ENCODE measurements at places on chromosomes 5 and 9.

DNA sequence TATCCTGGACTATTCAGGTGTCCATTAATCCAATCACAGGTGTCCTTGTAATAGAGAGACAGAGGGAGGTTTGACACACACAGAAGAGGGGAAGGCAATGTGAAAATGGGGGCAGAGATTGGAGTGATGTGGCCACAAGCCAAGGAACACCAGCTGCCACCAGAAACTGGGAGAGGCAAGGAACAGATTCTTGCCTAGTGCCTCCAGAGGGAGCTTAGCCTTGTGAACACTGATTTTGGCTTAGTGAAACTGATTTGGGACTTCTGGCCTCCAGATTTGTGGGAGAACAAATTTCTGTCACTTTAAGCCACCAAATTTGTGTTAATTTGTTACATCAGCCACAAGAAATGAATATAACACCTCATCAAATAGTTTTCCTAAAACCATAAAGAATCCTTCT lies 416.2 kb downstream of the ENC1 start:
- DNase-seq = no peak

- DNase-seq = no peak
Observed at GRCh38 chr5:59317023-59317773, 576.3 kb downstream of the PDE4D start.

GRCh38 chr5:143241892-143242291 lies 161.6 kb downstream of the NR3C1 start:
- no peak for DNase-seq

GRCh38 chr9:8457055-8457454 lies 657.5 kb upstream of the DMAC1 start:
- DNase-seq = no peak

DNA sequence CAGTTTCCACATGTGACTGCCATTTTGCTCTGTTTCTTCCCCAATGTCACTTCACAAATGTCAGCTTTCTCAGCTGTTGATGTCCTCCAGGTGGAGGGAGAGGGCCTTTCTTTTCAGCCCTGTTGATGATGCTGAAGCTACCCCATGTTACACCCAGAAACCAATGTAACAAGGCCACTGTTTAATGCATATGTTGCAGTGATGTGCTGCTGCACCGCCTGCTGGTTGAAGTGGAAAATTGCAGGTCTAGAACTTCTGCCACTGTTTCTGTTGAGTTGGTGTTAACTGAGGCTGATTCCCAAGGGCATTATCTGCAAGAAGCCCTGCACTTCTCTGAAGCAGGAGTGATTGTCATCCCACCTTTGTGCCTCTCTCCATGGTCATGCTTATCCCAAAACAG lies 428.4 kb downstream of the KDM4C start:
- DNase-seq = no peak

DNA sequence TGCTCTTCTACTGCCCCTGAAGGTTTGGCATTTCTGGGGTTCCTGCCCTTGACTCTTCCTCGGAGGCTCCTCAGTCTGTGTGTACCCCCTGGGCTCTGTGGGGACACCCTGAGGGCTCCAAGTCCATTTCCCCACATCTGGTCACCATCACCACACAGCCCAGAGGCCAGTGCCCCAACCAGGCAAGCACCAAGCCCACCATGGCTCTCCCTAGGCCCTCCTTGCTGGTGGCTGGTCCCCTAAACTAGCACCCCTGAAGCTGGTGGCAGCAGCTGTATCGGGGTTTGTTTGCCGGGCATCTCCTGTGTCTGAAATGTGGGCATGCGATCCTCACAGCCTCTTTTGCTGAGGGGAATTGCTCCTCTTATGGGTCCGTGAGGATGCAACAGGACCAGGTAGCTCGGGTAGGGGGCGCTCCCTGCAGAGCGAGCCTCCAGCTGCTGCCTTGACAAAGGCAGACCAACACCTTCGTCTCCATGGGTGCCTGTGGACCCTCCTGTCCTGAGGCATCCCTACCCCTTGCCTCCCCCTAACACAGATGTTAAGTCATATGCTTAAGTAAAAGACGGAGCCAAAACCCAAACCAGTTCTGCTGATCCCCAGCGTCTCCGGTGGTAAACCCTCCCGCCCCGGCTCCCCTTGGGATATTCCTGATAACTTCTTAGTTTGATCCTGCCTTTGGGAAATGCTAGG lies 138.9 kb upstream of the IRX4 start:
- DNase-seq = no peak

- DNase-seq = no peak
Observed at GRCh38 chr5:123001808-123002207, 34.7 kb downstream of the PPIC start.

- DNase-seq = no peak
Observed at GRCh38 chr9:129068990-129069861, 11.7 kb upstream of the DOLPP1 start.

- DNase-seq = no peak
Observed at GRCh38 chr5:131068893-131069643, 96.0 kb downstream of the HINT1 start.

- no peak for DNase-seq
Observed at GRCh38 chr9:102521097-102521755, 473.9 kb upstream of the CYLC2 start.

All from breast epithelium (tissue), 4 donors.